Naive thymus-derived CD4-positive, alpha-beta T cell (primary cell): ENCODE measurements at places on chromosomes 5 and 9. TPM values are rescaled to one million over a fixed set of nuclear protein-coding genes. Genes with fewer than 3 reads are reported as not detected.

DNA sequence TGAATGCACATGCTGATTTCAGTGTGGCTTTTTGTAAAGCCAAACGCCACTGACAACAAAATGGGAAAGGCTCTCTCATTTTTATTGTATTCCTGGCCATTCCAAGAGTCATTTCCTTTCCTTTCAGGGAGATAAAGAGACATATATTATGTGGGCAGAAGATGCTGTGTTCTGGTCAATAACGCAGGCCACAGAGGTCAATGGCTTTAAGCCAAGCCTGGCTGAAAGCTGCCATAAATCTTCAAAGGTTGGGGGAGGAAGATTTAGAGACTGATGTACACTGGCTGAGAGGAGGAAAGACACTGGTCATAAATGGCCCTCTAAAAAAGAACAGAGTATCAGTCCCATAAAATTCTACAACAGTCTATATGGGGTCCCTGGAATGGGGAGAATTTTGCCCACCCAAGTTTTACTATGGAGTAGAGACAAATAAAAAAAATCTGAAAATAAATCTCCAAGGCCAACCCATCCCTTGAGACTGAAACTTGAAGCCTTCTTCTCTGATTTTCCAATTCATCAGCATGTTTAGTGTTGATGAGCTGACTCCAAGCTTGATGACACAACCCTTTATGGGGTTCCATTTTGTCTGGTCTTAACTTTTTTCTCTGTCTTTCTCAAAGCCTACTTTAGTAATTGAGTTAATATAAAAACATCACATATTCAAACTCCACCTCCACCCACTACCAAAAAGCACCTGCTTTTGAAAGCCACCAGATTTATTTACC, 152.1 kb upstream of the SLC24A2 start:
- H3K27ac ChIP-seq = no peak overlapping the region
- no peaks in the 10 kb centered on the region for H3K27me3 ChIP-seq
- H3K36me3 ChIP-seq = no peaks in the 10 kb centered on the region
- no peak for DNase-seq
- H3K4me1 ChIP-seq = no peaks in the 10 kb centered on the region

DNA sequence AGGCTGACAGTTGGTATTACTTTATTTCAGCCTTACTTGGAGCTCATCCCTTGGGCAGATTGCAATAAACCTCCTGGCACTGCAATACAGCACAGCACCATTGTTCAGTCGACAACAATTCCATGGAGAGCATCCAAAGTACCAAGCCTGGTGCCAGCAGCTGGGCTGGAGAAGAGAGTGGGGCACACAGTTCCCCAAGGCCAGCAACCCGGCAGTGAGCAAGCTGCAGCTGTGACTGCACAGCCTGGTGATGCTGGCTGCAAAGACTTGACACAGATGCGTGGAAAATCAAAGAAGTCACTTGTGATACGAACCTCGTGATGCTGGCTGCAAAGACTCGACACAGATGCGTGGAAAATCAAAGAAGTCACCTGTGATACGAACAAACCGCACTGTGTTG, 125.4 kb downstream of the ATPSCKMT start:
- no peak overlapping the region for H3K27ac ChIP-seq
- DNase-seq = no peak
- no peaks in the 10 kb centered on the region for H3K36me3 ChIP-seq
- no peak overlapping the region for H3K4me3 ChIP-seq

DNA sequence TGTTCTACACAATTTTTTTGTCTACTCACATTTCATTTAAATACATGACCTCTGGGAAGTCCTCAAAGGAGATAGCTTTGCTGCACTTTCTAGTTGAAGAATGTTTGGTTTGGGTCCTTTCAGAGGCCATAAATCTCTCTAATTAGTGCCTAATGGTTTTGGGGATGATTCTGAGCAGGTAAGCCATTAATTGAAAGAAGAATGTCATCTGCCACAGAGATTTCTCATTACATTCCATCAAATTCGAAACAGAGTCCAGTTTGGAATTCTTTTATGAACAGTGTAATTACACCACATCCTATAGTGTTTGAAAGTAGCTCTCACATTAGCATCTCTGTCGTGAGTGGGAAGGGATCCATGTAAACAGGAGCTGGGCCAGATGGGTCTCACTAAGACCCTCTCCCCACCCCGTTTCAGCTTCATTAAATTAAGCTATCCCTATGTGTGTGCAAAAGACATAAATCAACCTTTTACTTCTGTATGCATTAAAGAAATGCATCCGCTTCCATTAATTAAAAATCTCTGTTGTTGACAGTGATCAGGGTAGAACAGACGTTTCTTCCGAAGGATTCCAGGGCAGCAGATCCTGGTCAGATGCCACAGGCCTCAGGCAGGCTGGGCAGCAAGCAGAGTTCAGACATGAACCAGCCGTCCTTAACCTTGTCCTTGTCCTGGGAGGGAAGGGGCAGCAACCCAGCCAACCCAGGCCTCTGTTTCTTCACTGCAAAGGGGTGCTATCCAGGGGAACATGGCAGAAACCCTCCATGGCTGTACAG, 99.8 kb upstream of the MAP1B start:
- no peaks in the 10 kb centered on the region for H3K4me1 ChIP-seq
- no peak overlapping the region for H3K4me3 ChIP-seq
- H3K36me3 ChIP-seq = no peaks in the 10 kb centered on the region
- DNase-seq = no peak

DNA sequence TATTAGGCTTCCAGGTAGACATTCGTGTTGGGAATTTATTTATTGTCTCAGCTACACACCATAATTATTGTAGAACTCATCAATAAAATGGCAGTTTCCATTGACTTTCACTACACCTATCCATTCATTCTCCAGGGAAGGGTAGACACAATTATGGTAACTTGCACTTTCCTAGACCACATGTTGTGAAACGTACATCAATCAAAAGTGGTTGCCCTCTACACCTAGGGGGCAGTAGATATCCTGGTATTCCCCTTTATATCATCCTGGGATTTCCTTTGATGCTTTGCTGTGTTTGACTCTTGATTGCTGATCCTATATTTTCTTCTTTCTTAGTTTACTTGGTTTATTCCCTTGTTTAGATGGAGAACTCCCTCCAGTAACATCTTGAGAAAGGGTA, 47.9 kb downstream of the ADGRV1 start:
- no peaks in the 10 kb centered on the region for H3K27me3 ChIP-seq
- H3K4me1 ChIP-seq = no peaks in the 10 kb centered on the region
- DNase-seq = no peak
- no peak overlapping the region for H3K27ac ChIP-seq
- no peak overlapping the region for H3K4me3 ChIP-seq
- H3K36me3 ChIP-seq = no peaks in the 10 kb centered on the region

- H3K27me3 ChIP-seq = no peaks in the 10 kb centered on the region
- H3K4me3 ChIP-seq = no peak overlapping the region
- no peak overlapping the region for H3K27ac ChIP-seq
- no peak for DNase-seq
- H3K4me1 ChIP-seq = no peaks in the 10 kb centered on the region
- H3K36me3 ChIP-seq = no peaks in the 10 kb centered on the region
These were observed 6.2 kb downstream of the MLANA start for GRCh38 chr9:5896863-5897262.

GRCh38 chr5:53438486-53439472, 41.6 kb upstream of the FST start:
- H3K4me3 ChIP-seq = no peak overlapping the region
- H3K27ac ChIP-seq = no peak overlapping the region
- H3K4me1 ChIP-seq = no peaks in the 10 kb centered on the region
- no peak for DNase-seq

- H3K4me1 ChIP-seq = no peaks in the 10 kb centered on the region
- no peak overlapping the region for H3K27ac ChIP-seq
- DNase-seq = no peak
- no peaks in the 10 kb centered on the region for H3K27me3 ChIP-seq
- H3K4me3 ChIP-seq = no peak overlapping the region
- no peaks in the 10 kb centered on the region for H3K36me3 ChIP-seq
These were observed 164.5 kb downstream of the DCP2 start for GRCh38 chr5:113140837-113141671.

GRCh38 chr9:5499889-5500398, 10.4 kb upstream of the PDCD1LG2 start:
- no peak overlapping the region for H3K27ac ChIP-seq
- H3K4me1 ChIP-seq = no peaks in the 10 kb centered on the region
- H3K27me3 ChIP-seq = no peaks in the 10 kb centered on the region
- no peaks in the 10 kb centered on the region for H3K36me3 ChIP-seq

DNA sequence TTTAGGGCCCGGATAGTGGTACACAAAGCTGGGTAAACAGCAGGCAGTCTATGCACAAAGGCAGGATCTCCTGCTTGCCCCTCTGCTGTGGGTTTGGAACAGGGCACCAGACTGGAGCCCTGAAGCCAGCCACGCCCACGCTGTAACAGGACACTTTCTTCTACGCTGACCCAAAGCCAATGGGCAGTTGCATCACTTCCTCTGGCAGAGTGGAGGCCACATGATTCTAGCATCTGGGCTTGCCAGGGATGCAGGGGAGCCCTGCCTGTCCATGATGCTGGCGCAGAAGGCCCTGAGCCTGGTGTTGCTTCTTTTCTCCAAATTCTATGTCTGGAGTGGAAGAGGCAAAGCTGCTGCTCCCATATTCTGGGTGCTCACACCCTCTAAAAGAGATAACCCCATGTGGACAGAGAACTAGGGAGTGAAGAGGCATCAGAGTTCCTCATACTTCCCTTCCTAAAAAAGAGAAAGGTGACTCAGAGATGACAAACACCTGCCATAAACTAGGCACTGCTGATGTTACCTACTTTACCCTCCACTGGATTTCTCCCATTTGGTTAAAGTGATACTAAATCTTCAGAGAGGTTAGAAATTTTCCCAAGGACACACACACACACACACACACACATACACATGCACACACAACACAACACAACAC, 260.3 kb upstream of the KLF4 start:
- H3K36me3 ChIP-seq = no peaks in the 10 kb centered on the region
- H3K4me1 ChIP-seq = no peaks in the 10 kb centered on the region
- no peak overlapping the region for H3K27ac ChIP-seq
- no peaks in the 10 kb centered on the region for H3K27me3 ChIP-seq

DNA sequence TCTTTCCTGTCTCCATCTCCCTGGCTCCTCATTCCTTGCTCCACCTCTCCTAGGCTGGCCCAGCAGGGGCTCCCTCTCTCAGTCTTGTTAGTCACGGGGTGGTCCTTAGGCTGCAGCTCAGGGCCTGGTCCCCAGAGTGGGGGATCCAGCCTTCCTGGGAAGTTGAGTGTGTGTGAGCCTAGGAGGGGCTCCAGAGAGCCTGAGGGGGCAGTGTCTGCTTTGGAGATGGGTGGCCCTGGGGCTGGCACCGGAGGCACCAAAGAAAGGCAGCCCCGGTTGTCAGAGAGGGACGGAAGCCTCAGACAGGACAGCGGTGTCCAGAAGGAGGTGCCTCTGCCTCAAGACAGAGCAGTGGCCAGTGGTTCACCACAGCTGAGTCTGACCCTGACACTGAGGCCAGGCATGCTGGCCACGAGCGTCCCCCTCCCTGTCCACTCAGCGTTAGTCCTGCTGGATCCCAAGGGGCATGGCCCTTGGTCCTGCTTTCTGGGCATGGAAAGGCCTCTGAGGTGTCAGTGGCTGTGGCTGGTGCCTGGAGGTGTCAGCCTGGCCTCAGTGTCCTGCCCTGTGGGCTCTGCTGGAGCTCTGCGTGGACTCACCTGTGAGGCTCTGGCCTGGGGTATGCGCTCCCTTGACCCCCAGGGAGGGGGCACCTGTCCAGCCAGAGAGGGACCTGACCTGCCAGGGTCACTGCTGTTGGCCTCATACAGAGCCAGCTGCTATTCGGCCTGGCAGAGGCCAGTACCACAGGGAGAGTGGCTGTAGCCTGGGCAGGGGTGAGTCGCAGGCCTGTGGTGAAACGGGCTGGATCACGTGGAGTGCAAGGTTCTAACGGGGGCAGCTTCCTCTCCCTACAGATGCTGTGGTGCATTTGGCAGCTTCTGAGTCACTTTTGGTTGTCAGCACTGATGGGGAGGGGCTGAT, 130.6 kb downstream of the CACNA1B start:
- H3K4me3 ChIP-seq = no peak overlapping the region
- H3K36me3 ChIP-seq = no peaks in the 10 kb centered on the region
- no peaks in the 10 kb centered on the region for H3K4me1 ChIP-seq
- no peak overlapping the region for H3K27ac ChIP-seq
- H3K27me3 ChIP-seq = no peaks in the 10 kb centered on the region

CXCL14 gene
- not detected for total RNA-seq

TGFBI gene
- total RNA-seq = 167 TPM

AMBP gene
- total RNA-seq = not detected

TLR4 gene
- total RNA-seq = 1.0 TPM
